ENCODE measurements at places on chromosomes 2 and 18.

GRCh38 chr2:210913461-210913860 lies 357.1 kb downstream of the CPS1 start:
- DNase-seq: no peak

GRCh38 chr2:43045866-43046265 lies 180.5 kb downstream of the ZFP36L2 start:
- no peak for DNase-seq

DNA sequence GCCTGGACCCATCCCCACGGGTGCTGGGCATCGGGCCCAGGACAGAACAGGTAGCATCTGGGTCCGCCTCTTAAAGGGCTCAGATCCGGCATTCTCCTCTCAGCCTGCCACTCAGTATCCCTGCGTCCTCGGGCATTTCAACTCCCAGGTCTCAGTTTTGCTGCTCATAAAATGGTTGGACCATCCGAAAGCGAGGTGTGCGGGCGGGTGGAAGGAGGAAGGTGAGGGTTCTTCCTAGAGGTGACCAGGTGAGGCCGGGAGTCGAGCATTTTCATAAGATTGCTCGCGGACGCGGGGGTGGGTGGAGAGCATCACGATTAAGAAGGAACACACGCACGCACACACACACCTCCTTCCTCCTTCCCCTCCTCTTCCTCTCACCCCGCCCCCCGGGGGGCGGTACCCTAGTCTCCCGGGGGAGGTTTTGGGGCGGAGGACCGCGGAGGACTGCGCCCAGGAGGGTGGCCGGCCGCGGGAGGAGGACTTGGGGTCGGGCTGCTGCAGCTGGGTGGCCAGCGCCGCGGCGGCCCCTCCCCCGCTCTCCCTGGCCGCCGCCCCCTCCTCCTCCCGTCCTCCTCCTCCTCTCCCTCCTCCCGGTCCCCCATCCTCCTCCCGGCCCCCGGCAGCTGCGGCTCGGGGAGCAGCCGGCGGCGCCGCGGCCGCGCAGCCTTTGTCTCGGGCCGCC lies 97.9 kb upstream of the GPR45 start:
- DNase-seq: no peak

GRCh38 chr18:37729716-37730115 lies 164.1 kb upstream of the CELF4 start:
- DNase-seq: no peak

GRCh38 chr2:160657196-160657595 lies 163.6 kb upstream of the RBMS1 start:
- no peak for DNase-seq

DNA sequence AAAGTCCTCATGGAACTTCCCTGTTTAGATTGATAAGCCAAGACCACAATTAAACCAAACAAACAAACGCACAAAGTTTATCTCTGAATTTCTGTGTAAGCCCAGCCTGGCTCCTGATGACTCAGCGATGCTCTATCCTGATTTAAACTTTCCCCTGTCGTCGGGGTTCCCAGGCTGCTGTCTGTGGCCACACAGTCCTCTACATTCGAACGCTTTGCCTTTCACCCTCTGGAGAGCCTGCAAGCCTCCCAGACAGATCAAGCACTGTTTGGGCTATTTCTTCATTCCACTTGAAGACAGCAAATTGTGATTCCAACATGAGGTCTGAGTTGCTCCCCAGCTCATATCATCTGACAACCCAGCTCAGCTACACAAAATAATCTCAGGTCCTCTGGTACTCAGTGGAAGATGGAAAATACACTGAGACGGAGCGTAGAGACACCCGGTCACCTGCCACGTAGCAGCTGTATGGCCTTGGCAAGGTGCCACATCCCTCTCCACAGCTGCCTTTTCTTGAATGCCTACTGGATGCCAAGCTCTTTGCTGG lies 51.2 kb downstream of the CYRIA start:
- DNase-seq: no peak

- DNase-seq: no peak
Observed at GRCh38 chr2:140667203-140667602, 1463.6 kb downstream of the LRP1B start.

GRCh38 chr2:56739413-56739812 lies 555.6 kb downstream of the CCDC85A start:
- no peak for DNase-seq

DNA sequence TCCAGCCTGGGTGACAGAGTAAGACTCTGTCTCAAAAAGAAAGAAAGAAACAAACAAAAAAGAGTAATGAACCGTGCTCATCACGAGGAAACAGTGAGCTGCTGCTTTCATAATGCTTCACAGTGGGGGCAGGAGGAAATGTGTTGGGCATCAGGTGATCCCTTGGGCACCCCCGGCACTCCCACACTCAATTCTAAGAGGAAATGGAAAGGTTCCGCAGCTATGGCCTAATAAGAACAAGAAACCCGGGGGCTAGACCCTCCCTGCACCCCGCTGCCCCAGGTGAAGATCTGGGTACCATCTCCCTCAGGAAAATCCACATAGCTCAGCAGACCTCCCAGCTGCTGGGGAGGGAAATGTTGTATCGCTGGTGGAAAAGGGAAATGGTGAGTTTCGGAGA lies 118.9 kb downstream of the LPIN1 start:
- no peak for DNase-seq

GRCh38 chr2:65281627-65282351 lies 54.2 kb downstream of the ACTR2 start:
- DNase-seq: no peak

GRCh38 chr2:40419364-40419762 lies 32.5 kb downstream of the SLC8A1 start:
- DNase-seq: no peak

GRCh38 chr2:128103407-128103806 lies 12.4 kb downstream of the UGGT1 start:
- DNase-seq: no peak

GRCh38 chr18:58535340-58536201 lies 93.3 kb downstream of the ALPK2 start:
- DNase-seq: no peak

DNA sequence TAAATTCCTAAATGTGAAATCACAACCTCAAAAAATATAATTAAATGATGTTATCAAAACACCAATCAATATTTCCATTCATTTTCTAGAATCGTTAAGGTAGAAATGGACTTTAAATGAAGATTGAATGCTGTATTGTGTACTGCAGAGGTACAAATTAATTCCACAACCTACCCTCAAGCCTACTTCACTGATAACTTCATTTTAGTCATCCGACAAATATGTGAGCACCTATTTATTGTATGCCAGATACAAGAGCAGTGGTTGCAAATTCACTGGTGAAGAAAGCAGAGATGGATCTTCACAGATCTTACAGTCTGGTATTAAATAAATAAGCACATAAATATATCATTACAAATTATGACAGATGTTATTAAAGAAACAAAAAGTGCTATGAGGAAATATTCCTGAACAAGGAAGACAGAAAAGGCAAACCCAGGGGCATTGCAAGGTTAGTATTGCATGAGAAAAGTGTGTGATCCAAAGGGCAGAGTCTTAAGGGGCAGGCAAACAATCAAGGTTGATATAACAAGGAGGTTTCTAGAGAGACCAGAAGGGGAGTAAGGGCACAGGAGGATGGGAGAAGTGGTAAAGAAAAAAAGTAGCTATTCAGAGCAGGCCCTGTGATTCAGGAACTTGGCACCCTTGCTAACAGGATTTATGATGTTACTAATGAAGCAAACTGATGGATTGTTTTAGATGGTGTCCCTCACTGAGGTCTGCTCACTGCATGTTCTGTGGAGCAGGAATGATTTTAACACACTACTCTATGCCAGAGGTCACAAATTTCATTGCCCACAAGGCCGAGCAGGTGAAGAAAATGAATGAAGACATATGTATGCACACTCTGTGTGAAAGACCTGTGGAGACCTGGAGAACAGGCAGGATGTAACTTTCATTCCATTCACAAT lies 128.0 kb upstream of the CCDC150 start:
- DNase-seq: no peak

DNA sequence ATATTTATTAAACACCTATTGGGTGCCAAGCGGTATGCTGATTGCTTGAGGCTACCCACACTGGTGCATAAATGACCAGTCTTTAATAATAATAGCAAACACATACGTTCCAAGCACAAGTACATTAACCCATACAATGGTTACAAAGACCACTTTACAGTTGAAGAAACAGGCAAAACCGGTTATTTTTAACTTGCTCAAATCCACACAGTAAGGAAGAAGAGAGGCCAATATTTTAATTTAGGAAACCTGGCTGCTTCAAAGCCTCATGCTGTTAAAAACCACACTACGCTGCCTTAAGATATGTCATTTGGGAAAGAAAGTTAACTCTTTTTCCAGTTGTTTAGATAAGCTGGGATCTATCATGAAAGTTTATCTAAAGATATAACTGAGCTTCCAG lies 2.4 kb upstream of the IMPA2 start:
- no peak for DNase-seq

DNA sequence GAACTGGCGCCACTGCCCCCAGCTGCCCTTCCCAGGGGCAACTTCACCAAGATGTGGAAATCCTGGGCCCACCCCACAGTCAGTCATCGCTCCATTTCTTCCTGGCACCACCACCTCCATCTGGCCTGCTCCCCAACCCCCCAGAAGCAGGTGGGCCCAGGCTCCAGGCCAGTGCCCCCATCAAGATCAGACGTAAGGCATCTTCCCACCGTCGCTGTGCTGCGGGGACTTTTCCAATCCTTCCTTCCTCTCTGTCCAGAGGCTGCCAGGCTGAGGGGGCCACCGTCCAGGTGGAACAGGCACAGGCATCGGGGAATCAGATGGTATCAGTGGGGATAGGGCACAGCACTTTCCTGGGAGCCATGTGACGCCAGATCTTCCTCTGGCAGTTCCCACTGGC lies 8.1 kb downstream of the PRLH start:
- DNase-seq: no peak

GRCh38 chr18:26103579-26103978 lies 13.2 kb upstream of the SS18 start:
- peak; percentile 17 for DNase-seq

DNA sequence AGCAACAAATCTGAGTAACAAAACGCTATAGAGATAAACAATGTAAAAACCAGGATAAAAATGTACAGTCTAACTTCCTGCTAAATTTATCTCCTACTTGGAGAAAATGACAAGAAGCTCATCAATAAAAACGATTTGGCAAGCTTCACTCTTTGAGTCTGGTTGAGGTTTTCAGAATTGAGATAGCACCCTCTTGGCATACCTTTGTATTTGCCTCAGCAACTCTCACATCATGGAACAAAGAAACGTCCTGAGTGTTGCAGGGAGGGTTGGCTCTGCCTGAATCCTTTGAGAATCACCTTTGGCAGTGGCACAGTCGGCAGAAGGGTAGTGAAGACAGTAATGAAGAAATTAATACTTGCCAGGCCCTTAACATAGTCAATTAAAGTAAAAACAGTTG lies 430.6 kb downstream of the GRB14 start:
- no peak for DNase-seq

- DNase-seq: no peak
Observed at GRCh38 chr2:84776011-84776410, 104.9 kb downstream of the TRABD2A start.

DNA sequence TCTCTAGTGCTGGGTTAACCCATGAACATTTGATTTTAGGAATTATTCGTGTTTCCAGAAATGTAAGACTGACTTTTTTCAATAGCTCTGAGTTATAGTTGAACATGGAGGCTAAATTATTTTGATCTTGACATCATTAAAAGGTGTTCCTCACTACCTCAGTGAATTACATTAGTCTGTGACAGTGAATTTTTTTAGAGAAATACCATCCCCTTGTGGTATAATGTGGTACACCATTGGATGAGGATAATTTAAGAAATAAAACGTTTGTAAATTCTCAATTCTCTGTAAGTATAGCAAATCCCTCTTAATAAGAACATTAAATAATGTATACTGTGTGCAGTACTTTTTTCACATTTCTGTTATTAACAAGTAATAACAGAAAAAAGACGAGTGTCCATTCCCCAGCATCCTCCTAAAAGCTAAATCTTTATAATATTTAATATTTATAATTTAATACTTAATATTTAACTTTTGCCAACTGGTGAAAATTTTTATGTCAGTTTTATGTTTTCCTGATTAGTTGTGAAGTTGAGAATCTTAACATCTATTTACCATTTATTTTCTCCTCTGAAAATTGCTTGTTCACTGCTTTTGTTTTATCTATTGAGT lies 70.3 kb upstream of the CWC22 start:
- DNase-seq: no peak

- DNase-seq: no peak
Observed at GRCh38 chr2:48982887-48983435, 171.4 kb downstream of the FSHR start.

GRCh38 chr2:217299590-217299989 lies 439.7 kb upstream of the TNP1 start:
- no peak for DNase-seq

DNA sequence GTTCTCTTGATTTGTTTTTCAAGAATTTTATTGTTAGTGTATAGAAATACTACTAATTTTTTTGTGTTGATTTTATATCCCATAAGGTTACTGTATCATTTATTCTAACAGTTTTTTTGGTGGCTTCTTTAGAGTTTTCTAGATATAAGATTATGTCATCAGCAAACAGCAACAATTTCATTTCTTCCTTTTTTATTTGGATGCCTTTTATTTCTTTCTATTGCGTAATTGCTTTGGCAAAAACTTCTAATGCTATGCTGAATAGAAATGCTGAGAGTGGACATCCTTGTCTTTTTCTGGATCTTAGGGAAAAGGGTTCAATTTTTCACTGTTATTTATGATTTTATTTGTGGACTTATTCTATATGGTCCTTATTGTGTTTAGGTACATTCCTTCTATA lies 298.8 kb downstream of the RPRM start:
- DNase-seq: no peak

DNA sequence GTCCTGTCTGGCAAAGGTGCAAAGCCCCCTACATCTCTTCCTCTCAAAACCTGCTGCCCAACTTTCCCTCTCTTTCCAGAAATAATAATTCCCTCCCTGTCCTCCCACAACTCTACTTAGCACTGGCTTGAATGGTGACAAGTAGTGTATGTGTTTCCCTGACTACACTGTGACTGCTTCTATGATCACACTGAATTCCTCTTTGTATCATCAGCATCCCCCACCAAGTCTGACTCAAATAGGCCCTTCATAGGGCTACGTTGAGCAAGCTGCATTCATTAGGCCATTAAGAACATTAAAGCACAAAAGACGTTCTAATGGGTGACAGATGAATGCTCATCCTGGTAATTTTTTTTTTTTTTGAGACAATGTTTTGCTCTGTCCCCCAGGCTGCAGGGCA lies 13.7 kb upstream of the ST3GAL5 start:
- DNase-seq: no peak

DNA sequence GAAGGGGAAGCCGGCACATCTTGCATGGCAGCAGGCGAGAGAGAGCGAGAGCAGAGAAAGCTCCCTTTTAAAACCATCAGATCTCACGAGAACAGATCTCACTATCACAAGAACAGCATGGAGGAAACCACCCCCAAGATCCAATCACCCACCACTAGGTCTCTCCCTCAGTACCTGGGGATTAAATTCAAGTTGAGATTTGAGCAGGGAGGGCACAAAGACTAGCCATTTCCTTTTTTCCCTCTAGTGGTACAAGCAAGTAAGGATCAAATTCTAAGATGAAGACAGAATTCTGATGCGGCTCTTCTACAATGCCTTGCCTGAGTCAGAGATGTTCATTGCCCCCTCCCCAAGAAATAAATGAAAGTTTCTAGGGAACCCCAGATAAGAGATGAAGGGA lies 45.6 kb upstream of the ANKRD44 start:
- no peak for DNase-seq

GRCh38 chr18:57771193-57771592 lies 31.9 kb downstream of the ATP8B1 start:
- DNase-seq: no peak

Measured in activated CD8-positive, alpha-beta memory T cell treated with anti-CD3 and anti-CD28 coated beads for 1 hour (primary cell).